ENCODE measurements at places on chromosomes 2 and 18. TPM values are rescaled to one million over a fixed set of nuclear protein-coding genes. Genes with fewer than 3 reads are reported as not detected.

- no peak overlapping the region for H3K4me3 ChIP-seq
- no peaks in the 10 kb centered on the region for H3K27me3 ChIP-seq
- no peak overlapping the region for H3K27ac ChIP-seq
- no peaks in the 10 kb centered on the region for H3K36me3 ChIP-seq
Observed at GRCh38 chr18:22778996-22779395, 154.1 kb upstream of the RBBP8 start.

GRCh38 chr2:73281244-73281643 lies 3.0 kb downstream of the FBXO41 start:
- H3K27me3 ChIP-seq, result no peaks in the 10 kb centered on the region
- H3K4me1 ChIP-seq, result no peaks in the 10 kb centered on the region
- H3K36me3 ChIP-seq, result no peaks in the 10 kb centered on the region

- no peak overlapping the region for H3K4me3 ChIP-seq
- no peak overlapping the region for H3K27ac ChIP-seq
- H3K4me1 ChIP-seq, result no peaks in the 10 kb centered on the region
- no peak for DNase-seq
Observed at GRCh38 chr2:232480201-232481190, 7.1 kb downstream of the ECEL1 start.

- no peaks in the 10 kb centered on the region for H3K36me3 ChIP-seq
- no peaks in the 10 kb centered on the region for H3K27me3 ChIP-seq
- H3K4me1 ChIP-seq, result no peaks in the 10 kb centered on the region
Observed at GRCh38 chr2:144875290-144875969, 355.5 kb upstream of the ZEB2 start.

GRCh38 chr18:40707797-40708196 lies 1247.2 kb upstream of the PIK3C3 start:
- no peaks in the 10 kb centered on the region for H3K36me3 ChIP-seq
- H3K27ac ChIP-seq, result no peak overlapping the region
- DNase-seq, result no peak
- H3K27me3 ChIP-seq, result no peaks in the 10 kb centered on the region
- no peak overlapping the region for H3K4me3 ChIP-seq

Gene SNORC
- 2.0 TPM for total RNA-seq

DNA sequence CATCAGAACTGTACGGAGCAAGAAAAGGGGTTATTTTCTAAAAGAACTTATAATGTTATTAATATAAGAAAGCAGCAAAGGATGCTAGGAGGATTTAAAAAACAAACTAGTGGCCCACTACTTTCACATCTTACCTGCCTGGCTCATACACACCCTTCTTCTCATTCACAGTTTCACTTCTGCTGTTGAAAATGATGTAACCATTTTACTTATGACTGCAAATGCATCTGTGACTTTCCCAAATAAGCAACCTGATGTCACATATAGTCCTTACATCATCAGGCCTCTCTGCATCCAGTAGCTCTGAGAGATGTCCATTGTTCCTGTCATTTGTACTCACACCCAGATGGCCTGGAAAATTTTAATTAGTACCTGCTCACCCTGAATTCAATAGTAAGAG lies 101.8 kb upstream of the MYO3B start:
- no peak overlapping the region for H3K4me3 ChIP-seq
- H3K36me3 ChIP-seq, result no peaks in the 10 kb centered on the region
- no peaks in the 10 kb centered on the region for H3K27me3 ChIP-seq
- no peaks in the 10 kb centered on the region for H3K4me1 ChIP-seq
- H3K27ac ChIP-seq, result no peak overlapping the region
- no peak for DNase-seq

GRCh38 chr2:190668892-190669291 lies 20.0 kb downstream of the NAB1 start:
- no peaks in the 10 kb centered on the region for H3K27me3 ChIP-seq
- DNase-seq, result no peak
- no peaks in the 10 kb centered on the region for H3K36me3 ChIP-seq
- no peak overlapping the region for H3K27ac ChIP-seq
- H3K4me3 ChIP-seq, result no peak overlapping the region

Gene CDK5R2
- total RNA-seq, result not detected

Gene CFAP210
- total RNA-seq, result not detected

Gene POTEC
- total RNA-seq, result not detected

Gene TEX261
- 81.8 TPM for total RNA-seq

- no peak overlapping the region for H3K4me3 ChIP-seq
- no peaks in the 10 kb centered on the region for H3K36me3 ChIP-seq
- no peak for DNase-seq
- no peaks in the 10 kb centered on the region for H3K4me1 ChIP-seq
- H3K27me3 ChIP-seq, result no peaks in the 10 kb centered on the region
Observed at GRCh38 chr2:60839126-60839813, 42.1 kb upstream of the REL start.

- no peak overlapping the region for H3K4me3 ChIP-seq
- peaks cover 10% of the 10 kb centered on the region for H3K4me1 ChIP-seq
- no peaks in the 10 kb centered on the region for H3K36me3 ChIP-seq
- DNase-seq, result peak; percentile 37
Observed at GRCh38 chr2:32963941-32964340, 17.2 kb downstream of the LTBP1 start.

Gene UGT1A4
- total RNA-seq, result not detected

Gene DYNAP
- total RNA-seq, result not detected

Gene ACMSD
- not detected for total RNA-seq

Gene MPHOSPH10
- 43.1 TPM for total RNA-seq

DNA sequence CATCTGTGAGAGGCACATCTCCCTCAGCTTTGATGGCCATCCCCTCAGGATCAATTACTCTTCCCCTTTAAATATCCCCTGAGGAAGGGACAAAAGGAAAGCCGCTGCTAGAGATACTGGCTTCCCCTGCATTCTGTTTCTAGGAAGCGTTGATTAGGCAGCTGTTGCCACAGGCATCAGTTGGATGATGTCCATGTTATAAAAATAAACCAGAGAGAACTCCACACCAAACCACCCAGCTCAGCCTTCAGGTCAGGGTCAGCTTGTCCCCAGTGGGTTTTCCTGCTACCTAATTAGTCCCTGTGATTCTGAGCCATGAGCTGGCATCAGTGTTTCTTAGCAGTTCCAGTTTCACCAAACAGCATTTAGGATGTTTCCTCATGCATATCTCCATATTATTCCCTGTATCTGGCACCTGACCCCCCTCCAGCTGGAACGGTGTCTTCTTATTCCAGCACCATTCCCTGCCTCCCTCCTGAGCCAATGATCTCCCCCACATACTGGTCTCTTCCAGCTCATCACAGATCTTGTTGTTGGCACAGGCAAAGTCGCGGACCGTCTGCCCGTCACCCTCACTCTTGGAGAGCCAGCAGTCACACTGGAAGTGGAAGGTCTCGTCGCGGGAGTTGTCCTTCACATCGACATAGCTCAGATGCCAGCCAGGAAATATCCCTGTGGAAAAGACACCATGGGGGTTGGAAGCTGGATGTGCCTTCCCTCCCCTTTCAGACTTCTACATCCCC lies 168.4 kb downstream of the LOXHD1 start:
- no peak overlapping the region for H3K4me3 ChIP-seq
- H3K27ac ChIP-seq, result no peak overlapping the region
- H3K4me1 ChIP-seq, result no peaks in the 10 kb centered on the region
- no peak for DNase-seq

Gene ALLC
- not detected for total RNA-seq

DNA sequence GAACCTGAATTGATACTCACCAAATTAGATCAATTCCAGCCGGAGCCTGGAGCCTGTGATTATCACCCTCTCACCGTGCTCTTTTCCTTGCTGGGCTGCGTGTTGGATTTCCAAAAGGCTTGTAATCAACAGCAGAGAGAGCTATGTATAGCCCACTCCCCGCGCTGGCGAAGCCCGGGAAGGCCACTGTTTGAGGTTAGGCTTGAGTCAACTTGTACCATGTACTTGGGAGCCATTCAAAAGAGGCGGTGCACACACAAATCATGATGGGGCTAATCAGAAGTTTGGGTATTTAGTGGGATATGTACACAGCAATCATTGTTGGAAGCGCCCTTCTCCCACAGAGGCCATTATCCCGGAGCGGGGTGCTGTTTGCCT lies 151.6 kb downstream of the GLI2 start:
- H3K27ac ChIP-seq, result no peak overlapping the region
- H3K4me1 ChIP-seq, result peaks cover 3% of the 10 kb centered on the region
- H3K36me3 ChIP-seq, result no peaks in the 10 kb centered on the region

Gene CD8B2
- 0.07 TPM for total RNA-seq

GRCh38 chr18:70419526-70419925 lies 130.7 kb downstream of the SOCS6 start:
- no peaks in the 10 kb centered on the region for H3K4me1 ChIP-seq
- no peak overlapping the region for H3K27ac ChIP-seq
- no peaks in the 10 kb centered on the region for H3K36me3 ChIP-seq
- H3K27me3 ChIP-seq, result no peaks in the 10 kb centered on the region
- H3K4me3 ChIP-seq, result no peak overlapping the region

DNA sequence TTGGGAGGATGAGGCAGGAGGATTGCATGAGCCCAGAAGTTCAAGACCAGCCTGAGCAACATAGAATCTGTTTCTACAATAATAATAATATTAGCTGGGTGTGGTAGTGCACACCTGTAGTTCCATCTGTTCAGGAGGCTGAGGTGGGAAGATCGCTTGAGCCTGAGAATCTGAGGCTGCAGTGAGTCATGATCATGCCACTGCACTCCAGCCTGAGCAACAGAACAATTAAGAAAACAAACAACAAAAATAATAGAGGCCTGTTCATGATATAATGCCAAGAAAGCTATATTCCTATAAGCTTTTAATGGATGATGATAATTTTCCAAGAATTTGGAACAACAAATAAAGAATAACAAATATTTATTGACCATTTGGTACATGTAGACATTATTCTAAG lies 6.9 kb upstream of the CCBE1 start:
- no peak overlapping the region for H3K4me3 ChIP-seq
- no peak overlapping the region for H3K27ac ChIP-seq
- H3K36me3 ChIP-seq, result no peaks in the 10 kb centered on the region

- H3K4me3 ChIP-seq, result no peak overlapping the region
- DNase-seq, result peak; percentile 54
- peaks cover 8% of the 10 kb centered on the region for H3K4me1 ChIP-seq
Observed at GRCh38 chr2:30300456-30301221, 69.3 kb downstream of the LBH start.

DNA sequence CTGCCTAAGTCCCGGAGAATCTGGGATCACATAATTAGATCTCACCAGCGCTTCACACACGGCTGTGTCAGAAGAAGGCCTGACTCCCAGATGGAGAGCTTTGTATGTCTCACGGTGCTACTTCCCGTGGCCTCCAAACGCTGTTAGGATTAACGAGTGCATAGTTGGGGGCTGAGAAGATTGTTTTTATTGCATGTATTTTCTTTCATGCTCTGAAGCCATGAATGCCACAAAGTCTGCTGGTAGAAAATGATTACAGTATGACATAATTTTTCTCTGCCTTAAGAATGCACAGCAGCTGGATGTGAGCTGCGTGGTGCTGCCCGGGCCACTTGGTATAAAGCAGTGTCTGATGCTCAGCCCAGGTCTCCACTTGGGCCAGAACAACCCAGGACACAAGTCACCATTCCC lies 166.5 kb downstream of the SEPTIN10 start:
- H3K27me3 ChIP-seq, result no peaks in the 10 kb centered on the region
- no peak overlapping the region for H3K4me3 ChIP-seq
- no peaks in the 10 kb centered on the region for H3K4me1 ChIP-seq
- peak overlapping the region; percentile 20 for H3K27ac ChIP-seq
- DNase-seq, result peak; percentile 20

GRCh38 chr18:70705831-70706416 lies 417.1 kb downstream of the SOCS6 start:
- no peaks in the 10 kb centered on the region for H3K27me3 ChIP-seq
- no peaks in the 10 kb centered on the region for H3K36me3 ChIP-seq
- no peaks in the 10 kb centered on the region for H3K4me1 ChIP-seq
- DNase-seq, result no peak
- no peak overlapping the region for H3K4me3 ChIP-seq
- no peak overlapping the region for H3K27ac ChIP-seq

Gene GPD2
- 27.2 TPM for total RNA-seq

GRCh38 chr2:8565399-8566154 lies 116.3 kb upstream of the ID2 start:
- no peak overlapping the region for H3K27ac ChIP-seq
- H3K4me3 ChIP-seq, result no peak overlapping the region
- no peaks in the 10 kb centered on the region for H3K27me3 ChIP-seq
- H3K4me1 ChIP-seq, result no peaks in the 10 kb centered on the region

DNA sequence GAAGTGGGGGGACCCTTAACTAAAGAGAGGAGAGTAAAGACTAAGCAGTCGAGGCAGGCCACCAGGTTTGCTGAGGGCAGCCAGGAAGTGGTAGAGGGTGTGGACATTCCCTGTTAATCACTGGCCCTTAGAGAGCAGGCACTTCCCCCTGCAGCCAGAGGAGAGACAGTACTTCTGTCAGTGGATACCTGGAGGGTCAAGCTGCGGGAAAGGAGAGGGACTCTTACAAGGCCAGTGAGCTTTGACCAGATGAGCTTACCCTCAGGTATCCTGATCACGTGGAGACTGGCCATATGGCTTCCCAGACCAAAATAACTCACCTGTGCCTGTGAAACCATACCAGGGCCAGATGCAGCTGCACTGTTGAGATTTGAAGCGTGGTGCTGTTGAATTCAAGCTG lies 28.6 kb downstream of the ITGA6 start:
- H3K4me1 ChIP-seq, result no peaks in the 10 kb centered on the region
- H3K36me3 ChIP-seq, result no peaks in the 10 kb centered on the region
- no peaks in the 10 kb centered on the region for H3K27me3 ChIP-seq
- DNase-seq, result no peak
- no peak overlapping the region for H3K4me3 ChIP-seq

All from uterus (tissue), 4 donors.